ENCODE measurements at places on chromosomes 13 and 19.

- no peak for DNase-seq
Measured at GRCh38 chr19:3516675-3517207, 10.6 kb downstream of the FZR1 start.

DNA sequence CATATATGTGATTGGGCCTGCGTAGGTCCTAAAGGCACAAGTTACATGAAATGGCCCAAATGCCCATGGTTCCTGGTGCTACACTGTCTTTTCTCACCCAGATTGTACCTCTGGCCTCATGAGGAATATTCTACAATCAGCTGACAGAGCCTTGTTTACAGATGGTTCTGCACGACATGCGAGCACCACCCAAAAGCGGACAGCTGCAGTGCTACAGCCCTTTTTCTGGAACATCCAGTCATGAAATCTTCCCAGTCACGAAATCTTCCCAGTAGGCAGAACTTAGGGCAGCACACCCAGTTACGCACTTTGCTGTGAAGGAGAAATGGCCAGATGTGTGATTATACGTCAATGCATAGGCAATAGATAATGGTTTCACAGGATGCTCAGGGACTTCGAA, 7.7 kb upstream of the ELF1 start:
- no peak for DNase-seq

DNA sequence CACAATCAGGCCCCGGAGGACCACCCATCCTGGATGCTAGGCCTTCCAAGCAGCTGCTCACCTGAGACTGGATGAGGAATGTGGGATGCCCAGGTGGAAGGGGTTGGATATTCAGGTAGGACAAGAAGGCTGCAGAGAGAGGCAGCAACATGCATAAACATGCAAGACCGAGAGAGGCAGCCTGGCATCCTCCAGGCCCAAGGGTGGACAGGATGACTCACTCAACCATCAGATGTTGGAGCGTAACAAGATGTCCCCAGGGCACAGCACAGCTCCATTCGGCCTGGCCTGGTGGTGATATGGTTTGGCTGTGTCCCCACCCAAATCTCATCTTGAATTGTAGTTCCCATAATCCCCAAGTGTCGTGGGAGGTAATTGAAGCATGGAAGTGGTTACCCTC, 10.0 kb upstream of the CABP5 start:
- no peak for DNase-seq

GRCh38 chr19:52398081-52398441, 412 bp downstream of the ZNF528 start:
- peak; percentile 8 for DNase-seq

- no peak for DNase-seq
Measured at GRCh38 chr19:41886761-41887710, 4.1 kb downstream of the ARHGEF1 start.
